Mesenchymal stem cell (in vitro differentiated cells and primary cell): ENCODE measurements at places on chromosomes 2 and 18.

- DNase-seq: no peak
Measured at GRCh38 chr2:157152362-157152761, 105.1 kb upstream of the GALNT5 start.

- no peak for DNase-seq
Measured at GRCh38 chr2:158239271-158239670, 137.6 kb downstream of the UPP2 start.

DNA sequence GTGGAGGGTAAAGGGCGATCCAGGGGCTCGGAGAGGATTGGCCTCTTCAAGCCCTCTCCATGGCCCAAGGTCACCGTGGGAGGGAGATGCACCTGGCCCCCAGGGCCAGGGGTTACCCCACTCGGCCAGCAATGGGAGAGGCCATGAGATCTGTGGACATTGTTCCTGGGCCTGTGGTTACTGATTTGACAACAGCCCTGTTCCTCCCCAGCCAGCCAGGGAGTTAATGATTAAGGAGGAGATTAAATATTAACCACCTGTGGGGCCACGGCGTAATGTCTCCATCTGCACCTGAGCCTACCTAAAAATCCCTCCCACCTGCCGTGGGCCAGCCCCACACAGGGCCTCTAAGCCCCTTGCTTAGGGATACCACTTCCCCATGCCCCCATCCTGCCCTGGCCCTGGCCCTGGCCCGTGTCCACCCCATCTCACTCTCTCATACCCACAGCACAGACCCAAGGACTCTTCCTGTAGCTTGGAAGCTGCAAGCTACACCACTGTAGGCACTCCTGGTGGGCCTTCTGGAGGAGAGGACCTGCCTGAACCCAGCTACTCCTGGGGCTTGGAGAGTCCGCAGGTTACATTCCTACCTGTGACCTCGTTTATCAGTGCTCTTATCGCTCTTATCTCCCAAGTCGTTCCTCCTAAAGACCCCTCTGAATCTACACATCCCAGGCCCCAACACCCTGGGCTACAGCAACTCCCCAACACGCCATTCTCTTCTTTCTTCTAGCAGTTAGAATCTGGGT, 32.1 kb downstream of the ZFP36L2 start:
- DNase-seq: no peak

DNA sequence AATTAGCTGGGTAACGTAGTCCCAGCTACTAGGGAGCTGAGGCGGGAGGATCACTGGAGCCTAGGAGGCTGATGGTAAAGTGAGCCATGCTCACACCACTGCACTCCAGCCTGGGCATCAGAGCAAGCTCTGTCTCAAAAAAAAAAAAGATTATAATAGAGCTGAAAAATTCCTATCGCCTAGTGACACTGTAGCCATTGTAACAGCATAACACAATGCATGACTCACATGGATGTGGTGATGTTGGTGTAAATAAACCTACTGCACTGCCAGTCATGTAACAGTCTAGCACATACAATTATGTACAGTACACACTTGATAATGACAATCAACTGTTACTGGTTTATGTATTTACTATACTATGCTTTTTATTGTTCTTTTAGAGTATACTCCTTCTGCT, 39.6 kb downstream of the MGAT4A start:
- DNase-seq: no peak
